ENCODE measurements at places on chromosomes 13 and 19. TPM values are rescaled to one million over a fixed set of nuclear protein-coding genes. Genes with fewer than 3 reads are reported as not detected.

Gene LRG1
- total RNA-seq: 14.9 TPM

GRCh38 chr13:69947582-69947981, 160.0 kb upstream of the ATXN8OS start:
- no peak for DNase-seq

DNA sequence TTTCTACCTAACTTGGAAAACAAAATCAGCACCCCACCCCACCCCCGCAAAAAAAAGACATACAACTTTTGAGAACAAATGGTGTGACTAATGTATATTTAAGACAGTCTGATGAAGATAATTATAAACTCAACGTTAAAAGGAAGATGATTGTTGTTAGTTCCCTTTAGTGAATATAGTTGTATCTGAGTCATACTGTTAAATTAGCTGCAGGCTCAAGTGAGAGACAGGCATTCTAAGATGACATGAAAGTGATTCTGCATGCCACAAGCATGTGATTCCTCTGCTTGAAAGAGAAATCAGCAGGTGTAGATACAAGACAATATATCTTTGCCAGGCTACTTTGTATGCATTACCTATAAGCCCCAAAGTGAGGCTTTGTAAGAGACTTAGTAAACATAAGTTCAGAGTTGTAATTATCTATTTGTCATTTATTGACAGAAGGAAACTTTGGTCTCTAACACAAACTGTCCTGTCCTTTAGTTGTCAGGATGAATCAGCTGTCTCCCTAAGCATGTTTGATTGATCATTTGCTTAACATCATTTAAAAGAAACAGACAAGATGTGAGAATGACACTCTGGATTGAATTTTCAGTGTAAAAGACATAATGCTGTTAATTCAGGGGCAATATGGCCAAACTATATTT, 319.4 kb upstream of the HTR2A start:
- no peak for DNase-seq

DNA sequence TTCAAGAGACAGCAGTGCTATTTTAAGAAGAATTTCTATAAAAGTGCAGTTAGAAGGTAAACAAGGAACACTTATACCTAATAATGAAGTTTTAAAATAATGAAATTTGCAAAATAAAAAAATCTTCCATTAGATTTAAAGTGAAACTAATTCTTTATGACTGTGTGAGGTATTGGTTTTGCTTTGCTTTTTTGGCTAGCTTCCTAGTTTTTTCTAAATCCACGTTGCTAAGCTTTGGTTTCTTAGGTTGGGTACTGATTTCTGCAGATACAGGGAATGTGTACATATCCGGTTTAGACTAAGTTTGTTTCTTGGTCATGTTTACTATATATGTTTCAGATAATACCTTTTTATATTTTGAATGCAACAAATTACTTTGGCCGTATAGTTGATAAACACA, 59.8 kb downstream of the SLC7A9 start:
- no peak for DNase-seq

Data from lower lobe of right lung (tissue), 2 donors.